Adrenal gland (tissue), 19 donors: ENCODE measurements at places on chromosomes 5 and 9.

DNA sequence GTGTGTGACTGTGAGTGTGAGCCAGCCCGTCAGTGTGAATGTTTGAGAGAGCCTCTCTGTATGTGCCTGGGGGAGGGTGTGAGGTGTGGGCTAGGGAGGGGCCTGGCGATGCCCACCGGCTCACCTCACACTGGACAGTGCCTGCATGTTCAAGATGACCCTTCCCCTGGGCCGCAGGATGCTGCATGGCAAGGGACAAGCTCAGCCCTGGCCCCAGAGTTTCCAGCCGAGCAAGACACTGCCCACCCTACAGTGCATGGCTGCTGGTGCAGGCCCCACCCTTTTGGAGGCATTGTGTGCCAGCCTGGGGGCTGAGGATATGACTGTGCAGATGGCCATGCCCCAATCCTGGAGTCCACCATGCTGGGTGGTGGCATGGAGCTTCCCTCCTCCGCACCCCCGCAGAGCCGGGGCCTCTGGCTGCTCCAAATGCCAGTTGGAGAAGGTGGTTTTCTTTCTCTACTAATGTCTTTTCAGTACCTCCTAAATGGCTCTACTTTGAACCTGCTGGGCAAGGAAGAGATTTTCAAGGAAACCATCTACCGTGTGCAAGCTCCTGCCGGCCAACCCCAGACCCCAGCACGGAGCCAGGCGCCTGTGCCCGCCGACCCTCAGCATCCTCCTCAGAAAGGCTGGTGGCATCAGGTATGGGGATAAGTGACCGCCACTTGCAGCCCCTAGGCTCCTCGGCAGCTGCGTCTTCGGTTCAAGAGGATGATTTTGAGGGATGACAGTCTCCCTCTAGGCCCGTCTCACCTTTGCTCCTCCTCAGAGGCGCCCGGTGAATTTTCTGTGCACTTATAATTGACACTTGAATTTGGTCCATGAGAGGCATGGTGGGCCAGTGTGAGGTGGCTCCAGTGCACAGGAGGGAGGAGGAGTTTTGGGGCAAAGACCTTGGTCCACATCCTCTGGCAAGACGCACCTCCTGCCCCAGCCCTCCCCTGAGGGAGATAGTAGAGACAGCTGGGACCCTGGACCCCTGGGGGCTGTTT, 27.7 kb downstream of the FGD3 start:
- H3K4me3 ChIP-seq: no peak overlapping the region
- H3K36me3 ChIP-seq: no peaks in the 10 kb centered on the region
- no peak overlapping the region for H3K27ac ChIP-seq
- no peaks in the 10 kb centered on the region for H3K27me3 ChIP-seq
- H3K4me1 ChIP-seq: no peaks in the 10 kb centered on the region

DNA sequence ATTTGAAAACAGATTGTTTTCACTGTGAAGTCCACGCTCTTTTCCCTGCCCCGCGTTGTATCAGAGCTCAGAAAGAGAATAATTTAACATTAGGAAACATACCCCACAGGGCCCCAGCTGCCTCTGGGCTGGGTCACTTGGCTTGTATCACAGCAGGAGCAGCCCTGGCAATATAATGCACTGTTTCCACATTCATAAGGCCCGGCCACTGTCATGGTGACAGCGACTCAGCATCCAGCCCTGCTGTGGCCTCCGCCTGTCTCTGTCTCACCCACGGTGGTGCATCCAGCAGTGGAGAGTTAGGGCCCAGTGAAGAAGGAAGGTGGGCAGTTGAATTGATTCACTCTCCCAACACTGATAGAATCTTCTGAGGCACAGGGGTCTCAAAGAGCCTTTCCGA, 188.9 kb downstream of the NSG2 start:
- no peak overlapping the region for H3K27ac ChIP-seq
- H3K4me3 ChIP-seq: no peak overlapping the region
- no peaks in the 10 kb centered on the region for H3K36me3 ChIP-seq
- H3K27me3 ChIP-seq: no peaks in the 10 kb centered on the region

DNA sequence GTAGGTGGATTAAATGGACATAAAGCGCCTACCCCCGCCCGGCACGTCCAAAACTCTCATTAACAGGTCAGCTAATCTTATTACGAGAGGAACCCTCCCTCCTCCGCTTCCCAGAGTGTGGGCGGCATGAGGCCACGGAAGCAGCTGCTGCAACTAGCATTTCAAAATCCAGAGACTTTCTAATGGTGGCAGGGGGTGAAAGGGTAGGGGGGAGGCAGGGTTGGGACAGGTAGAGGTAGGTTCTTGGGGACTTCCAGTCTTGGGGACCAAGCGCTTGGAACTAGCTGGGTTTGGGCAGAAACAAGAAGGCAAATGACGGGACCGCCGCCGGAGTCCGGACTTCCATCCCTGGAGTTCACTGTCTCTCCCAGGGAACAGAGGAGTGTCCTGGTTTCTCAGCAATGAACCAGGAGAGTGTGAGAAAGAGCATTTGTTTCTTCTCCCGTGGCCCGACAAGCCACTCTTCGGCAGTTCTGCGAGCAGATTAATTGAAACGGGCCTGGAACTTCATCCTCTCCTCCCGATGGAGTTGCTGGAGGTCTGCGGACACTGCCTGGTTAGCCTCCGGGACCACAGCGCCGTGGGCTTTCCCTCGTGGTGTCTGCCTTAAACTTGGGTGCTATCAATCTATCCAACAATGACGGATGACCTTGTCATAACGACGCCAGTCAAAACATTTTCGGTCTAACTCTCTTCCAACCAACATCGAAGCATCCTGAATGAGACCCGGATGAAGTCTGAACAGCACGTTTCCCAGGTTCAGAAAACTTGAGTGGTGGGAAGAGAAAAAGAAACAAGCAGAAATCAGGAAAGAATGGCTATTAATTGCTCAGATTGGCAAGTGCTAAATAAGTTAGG, 1.6 kb upstream of the PRDM6 start:
- peaks cover 61% of the 10 kb centered on the region for H3K27me3 ChIP-seq
- H3K36me3 ChIP-seq: no peaks in the 10 kb centered on the region
- H3K4me1 ChIP-seq: peaks cover 22% of the 10 kb centered on the region
- no peak overlapping the region for H3K27ac ChIP-seq
- no peak overlapping the region for H3K4me3 ChIP-seq

DNA sequence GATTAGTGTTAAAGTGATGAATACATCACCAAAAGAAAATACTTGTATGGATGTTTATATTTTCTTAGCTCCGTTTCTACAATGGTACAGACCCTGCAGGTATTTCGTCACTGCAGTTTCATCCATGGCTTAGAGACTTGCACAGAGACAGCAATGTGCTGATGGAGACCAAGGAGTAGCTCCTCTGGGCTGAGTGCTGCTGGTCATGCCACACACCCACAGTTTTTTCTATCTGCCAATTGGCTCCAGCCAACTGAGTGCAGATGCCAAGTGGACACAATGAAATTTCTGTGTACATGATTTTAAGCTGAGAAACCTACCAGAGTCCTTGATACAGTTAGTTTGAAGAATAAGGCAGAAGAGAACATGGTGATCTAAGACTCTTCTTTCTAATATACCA, 145.9 kb upstream of the ADCY2 start:
- H3K36me3 ChIP-seq: no peaks in the 10 kb centered on the region
- no peaks in the 10 kb centered on the region for H3K27me3 ChIP-seq
- H3K4me1 ChIP-seq: no peaks in the 10 kb centered on the region
- no peak for DNase-seq
- no peak overlapping the region for H3K27ac ChIP-seq
- no peak overlapping the region for H3K4me3 ChIP-seq

DNA sequence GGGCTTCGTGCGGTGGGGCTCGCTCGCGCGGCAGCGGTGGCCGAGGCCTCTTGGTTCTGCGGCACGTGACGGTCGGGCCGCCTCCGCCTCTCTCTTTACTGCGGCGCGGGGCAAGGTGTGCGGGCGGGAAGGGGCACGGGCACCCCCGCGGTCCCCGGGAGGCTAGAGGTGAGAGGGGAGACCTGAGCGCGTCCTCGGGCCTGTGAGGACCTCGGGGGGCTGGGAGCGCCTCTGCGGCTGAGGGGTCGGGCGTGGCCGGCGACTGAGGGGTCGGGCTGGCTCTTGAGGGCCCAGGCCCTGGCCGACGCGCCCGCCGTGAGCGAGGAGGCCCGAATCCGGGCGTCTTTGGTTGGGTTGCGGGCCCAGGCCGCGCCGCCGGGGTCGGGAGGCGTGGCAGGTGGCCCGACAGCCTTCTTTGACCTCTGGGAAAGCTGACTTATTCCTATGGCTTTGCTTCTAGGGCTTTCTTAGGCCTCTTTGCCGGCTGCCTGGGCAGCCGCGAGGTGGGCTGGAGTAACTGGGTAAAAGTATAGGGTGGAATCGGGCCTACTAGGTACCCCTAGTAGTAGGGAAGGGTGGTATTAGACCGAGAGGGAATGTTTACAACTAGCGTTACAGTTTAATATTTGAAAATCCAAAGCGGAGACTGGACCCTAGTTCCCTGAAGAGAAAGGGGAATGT, at the start of gene CANX:
TSS of gene CANX (plus strand) at position 33 of the 681 bp plus-strand sequence. CDS start 6,715 bp downstream, outside the sequence.
- no peaks in the 10 kb centered on the region for H3K36me3 ChIP-seq
- peak within 1 kb of the TSS; percentile 69 for H3K4me3 ChIP-seq
- DNase-seq: no peak
- H3K4me1 ChIP-seq: peaks cover 35% of the 10 kb centered on the region

- DNase-seq: no peak
- H3K4me1 ChIP-seq: peaks cover 20% of the 10 kb centered on the region
- no peak overlapping the region for H3K27ac ChIP-seq
- H3K27me3 ChIP-seq: no peaks in the 10 kb centered on the region
- no peak overlapping the region for H3K4me3 ChIP-seq
These were observed 3.9 kb downstream of the RGS14 start for GRCh38 chr5:177361418-177362291.

- H3K27me3 ChIP-seq: peaks cover 19% of the 10 kb centered on the region
- H3K27ac ChIP-seq: no peak overlapping the region
These were observed 42.4 kb downstream of the PAX5 start for GRCh38 chr9:36991516-36992134.

- no peak overlapping the region for H3K4me3 ChIP-seq
- DNase-seq: peak; percentile 42
- H3K4me1 ChIP-seq: no peaks in the 10 kb centered on the region
- no peaks in the 10 kb centered on the region for H3K36me3 ChIP-seq
- H3K27me3 ChIP-seq: no peaks in the 10 kb centered on the region
These were observed 53.6 kb downstream of the ASS1 start for GRCh38 chr9:130498298-130498917.

DNA sequence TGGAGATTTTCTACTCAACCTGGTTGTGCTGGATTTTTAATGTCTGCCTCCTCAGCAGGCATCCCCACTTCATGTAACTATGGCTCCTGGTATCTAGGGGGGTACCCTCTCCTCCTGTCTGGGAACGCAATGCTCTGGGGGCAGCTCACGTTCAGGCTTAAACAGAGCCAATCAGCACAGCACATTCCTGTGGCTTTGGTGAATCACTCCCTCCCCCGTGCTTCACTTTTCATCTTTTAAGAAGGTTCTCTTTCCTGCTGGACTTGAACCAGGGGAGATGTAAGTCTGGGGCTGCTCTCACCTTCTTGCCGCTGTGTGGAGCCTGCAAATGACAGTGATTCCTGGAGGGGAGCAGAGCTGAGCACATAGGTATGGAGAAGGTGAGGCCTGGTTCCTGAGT, 101.2 kb downstream of the MSX2 start:
- DNase-seq: no peak
- H3K4me3 ChIP-seq: no peak overlapping the region
- no peaks in the 10 kb centered on the region for H3K4me1 ChIP-seq
- no peak overlapping the region for H3K27ac ChIP-seq
- H3K36me3 ChIP-seq: no peaks in the 10 kb centered on the region
- no peaks in the 10 kb centered on the region for H3K27me3 ChIP-seq
